ENCODE measurements at places on chromosomes 4 and X.
A peak's percentile ranks its signal among the peaks of the same experiment; 100 is the strongest.

- DNase-seq = no peak
These were observed 24.1 kb downstream of the C4orf50 start for GRCh38 chr4:5993876-5994811.

DNA sequence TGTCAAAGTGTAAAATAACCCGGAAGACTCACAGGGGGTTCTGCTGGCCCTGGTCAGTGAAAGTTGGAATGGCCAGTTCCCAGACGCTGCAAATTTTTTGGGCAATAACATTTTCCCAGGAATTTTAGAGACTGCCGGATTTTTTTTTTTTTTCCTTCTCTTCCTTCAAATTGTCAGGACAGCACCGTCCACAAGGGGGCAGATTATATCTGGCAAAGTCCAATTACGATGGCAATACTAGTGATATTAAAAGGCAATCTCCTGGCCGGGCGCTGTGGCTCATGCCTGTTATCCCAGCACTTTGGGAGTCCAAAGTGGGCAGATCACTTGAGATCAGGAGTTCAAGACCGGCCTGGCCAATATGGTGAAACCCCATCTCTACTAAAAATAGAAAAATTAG lies 20.5 kb downstream of the SLC25A5 start:
- DNase-seq = peak; percentile 46

DNA sequence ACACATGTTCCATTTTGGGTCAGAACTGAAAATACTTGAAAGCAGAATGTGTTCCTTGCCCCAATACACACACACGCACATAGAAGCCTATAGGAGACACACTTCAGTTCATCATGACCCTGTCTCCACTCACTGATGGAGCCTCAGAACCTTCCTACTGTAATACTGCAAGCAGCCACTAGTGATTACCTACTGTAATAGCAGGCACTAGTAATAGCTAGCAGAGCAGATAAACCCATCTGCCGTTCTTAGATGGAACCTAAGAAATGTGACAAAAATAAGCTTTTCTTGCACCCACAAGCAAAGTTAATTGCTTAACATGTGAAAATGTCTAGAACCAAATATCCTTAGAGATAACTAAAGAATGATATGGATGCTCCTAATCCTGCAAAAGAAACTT lies 13.6 kb downstream of the AMTN start:
- no peak for DNase-seq

GRCh38 chr4:174794543-174795094 lies 34.4 kb downstream of the GLRA3 start:
- no peak for DNase-seq

DNA sequence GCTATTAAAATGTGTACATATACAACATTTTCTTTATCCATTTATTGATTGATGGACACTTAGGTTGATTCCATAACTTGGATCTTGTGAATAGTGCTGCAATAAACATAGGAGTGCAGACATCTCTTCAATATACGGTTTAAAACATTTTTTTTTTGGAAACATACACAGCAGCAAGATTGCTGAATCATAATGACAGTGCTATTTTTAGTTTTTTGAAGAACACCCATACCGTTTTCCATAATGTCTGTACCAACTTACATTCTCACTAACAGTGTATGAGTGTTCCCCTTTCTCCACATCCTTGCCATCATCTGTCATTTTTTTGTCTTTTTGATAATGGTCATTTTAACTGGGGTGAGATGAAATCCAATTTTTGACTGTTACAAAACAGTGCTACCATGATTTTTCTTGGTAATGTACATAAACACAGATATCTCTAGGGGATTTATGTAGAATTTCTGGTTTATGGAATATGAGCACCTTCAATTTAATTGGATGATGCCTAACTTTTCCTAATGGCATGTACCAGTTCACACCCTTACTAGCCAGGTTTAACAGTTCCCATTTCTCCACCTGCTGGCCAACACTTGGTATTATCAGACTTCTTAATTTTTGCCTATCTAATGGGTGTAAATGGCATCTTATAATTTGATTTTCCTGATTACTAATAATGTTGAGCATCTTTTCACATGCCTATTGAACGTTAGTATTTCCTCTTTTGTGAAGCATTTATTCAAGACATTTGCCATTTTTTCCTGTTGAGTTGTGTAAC lies 21.0 kb upstream of the TMSB15B start:
- peak; percentile 22 for DNase-seq

- DNase-seq = no peak
These were observed 75.3 kb downstream of the TMEM144 start for GRCh38 chr4:158285429-158286216.

DNA sequence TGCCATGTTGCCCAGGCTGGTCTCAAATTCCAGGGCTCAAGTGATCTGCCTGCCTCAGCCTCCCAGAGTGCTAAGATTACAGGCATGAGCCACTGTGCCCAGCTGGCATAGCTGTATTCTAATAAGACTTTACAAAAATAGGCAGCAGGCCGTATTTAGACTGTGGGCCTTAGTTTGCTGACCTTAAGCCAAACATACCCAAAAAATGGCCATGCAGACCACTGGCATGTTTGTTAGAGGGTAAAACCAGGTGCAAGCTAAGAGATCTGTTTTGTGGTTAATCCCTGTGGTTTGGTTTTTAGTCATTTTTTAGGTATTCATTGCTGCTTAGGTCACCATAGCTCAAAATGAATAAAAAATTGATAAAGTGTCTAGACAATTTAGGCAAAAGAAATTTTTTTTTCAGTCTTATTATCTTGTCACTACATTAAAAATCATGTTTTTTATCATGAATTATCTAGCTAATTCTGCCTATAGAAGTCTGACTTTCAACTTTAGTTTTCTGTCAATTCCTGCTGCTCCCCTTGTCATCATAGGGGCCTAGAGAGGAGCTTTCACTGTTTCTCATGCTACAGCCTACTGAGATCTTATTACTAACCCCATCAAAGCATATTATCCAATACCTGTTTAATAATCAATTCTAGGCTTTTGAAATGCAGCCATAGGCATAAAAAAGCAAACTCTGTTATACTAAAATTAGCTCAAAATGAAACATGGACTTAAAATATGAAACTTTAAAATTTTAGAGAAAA lies 7.5 kb upstream of the SPINK2 start:
- DNase-seq = no peak

DNA sequence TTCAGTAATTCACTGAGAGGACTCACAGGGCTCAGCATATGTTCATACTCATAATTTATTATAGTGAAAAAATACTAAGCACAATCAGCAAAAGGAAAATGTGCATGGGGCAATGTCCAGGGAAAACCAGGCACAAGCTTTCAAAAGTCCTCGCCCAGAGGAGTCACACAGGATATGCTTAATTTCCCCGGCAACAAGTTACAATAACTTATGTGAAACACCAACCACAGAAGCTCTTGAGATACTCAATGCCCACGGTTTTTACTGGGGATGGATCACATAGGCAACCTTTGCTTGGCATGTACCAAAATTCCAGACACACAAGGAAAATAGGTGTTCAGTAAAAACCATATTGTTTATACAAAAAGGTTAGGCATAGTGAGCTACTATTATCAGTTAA lies 38.5 kb upstream of the STPG2 start:
- no peak for DNase-seq

GRCh38 chrX:84737471-84737871 lies 235.2 kb upstream of the HDX start:
- DNase-seq = no peak

DNA sequence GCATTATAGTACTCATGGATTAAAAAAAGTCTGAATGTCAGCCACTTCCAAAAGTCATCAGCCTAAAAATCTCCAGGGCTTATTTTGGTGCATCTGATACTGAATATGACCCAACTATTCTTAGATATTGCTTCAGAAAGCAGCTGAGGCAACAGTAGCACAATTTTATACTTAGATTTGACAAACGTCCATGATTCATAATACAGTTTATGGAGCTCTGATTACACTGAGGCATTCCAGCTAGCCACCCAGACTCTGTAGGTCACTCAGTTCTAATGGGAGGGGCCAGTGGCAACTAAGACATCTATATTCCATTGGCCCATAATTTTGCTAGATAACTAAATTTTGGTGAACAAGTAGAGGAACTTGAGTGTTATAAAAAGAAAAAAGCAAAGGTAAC lies 10.3 kb downstream of the SPATA4 start:
- no peak for DNase-seq

DNA sequence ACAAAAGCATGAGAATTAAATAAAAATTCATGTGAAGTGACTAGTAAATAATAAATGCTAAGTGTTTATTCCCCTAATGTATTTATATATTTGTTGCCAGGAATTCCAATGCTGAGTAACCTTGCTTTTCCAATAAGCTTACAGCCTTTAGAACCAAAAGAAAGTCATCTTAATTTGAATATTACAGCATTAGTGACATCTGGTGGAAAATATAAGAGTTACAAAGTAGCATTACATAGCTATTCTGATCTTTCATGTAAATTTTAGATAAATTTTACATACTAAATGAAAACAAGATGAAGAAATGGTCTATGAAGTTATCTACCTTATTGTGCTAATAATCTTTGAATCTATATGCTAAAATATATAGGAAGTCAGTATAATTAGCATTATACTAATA lies 10.4 kb downstream of the MAD2L1 start:
- no peak for DNase-seq

DNA sequence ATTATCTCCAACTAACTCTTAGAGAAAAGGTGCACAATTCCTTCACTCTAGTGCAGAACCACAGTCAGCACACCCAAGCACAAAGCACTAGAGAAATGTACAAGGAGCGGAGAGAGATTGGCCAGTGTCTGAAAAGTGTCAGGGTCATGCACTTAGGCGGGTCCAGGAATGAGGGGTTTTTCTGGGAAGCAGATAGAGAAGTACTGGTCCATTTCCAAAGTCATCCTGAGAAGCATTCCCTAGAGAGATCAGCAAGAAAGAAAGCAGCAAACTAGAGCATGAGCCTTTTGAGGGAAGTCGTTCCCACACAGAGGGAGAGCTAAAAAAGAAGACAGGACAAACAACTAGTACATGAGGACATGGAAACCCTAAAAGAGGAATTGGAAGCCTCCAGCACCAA lies 168.1 kb upstream of the MAP3K15 start:
- DNase-seq = no peak

- DNase-seq = no peak
These were observed 1.3 kb downstream of the TMEM165 start for GRCh38 chr4:55397126-55397436.

GRCh38 chrX:136636121-136636520 lies 11.8 kb upstream of the CD40LG start:
- no peak for DNase-seq

- no peak for DNase-seq
These were observed 493.5 kb downstream of the IL15 start for GRCh38 chr4:142129931-142130330.

GRCh38 chr4:55469979-55470378 lies 74.2 kb downstream of the TMEM165 start:
- no peak for DNase-seq

DNA sequence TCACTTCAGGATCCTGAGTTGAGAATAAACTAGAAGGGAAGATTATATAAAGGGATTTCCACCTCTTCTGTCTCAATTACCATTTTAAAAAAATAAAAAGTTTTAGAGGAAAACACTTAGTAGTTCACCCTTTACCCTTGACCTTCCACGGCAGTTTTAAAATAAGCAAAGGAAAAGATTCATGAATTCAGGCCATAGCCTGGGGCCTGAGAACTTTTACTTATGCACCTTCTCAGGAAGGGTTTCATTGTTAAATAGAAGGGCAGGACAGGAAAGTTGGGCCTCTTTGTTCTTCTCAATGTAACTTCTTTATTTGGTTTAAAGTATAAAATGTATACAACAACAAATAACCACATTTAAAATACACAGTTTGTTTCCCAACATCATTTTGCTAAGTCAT lies 54.9 kb downstream of the PKD2 start:
- no peak for DNase-seq

DNA sequence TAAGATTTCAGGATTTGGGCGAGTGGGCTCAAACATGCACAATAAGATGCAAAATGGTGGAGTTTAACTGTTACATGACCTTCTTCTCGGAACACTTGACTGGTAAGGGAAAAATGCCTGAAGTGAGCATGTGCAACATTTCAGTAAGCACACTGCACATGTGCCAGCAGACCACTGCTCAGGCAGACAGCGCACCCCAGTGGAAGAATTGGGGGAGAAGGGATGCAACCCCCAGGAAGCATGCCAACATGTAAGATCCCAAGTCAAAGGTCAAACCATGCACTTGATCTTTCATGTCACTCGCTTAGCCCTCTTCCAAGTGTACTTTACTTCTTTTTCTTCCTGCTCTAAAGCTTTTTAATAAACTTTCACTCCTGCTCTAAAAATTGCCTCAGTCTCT lies 256.3 kb downstream of the CENPC start:
- DNase-seq = peak; percentile 29

DNA sequence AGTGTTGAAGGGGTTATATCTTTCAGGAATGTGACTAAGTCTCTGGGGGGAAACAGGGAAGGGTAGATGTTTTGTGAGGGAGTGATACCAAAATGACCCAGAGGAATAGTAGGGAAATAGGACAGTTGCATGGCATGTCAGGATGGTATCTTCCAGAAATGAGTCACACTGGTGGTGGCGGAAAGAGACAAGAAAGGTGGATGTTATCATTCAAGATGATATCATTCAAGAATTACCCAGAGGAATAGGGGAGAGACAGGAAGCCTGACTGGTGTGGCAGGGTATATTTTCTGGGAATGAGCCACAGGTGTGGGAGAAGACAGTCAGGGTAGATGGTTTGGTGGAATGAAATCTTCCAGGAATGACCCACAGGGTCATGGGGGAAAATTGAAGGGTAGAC lies 61.1 kb downstream of the MAOA start:
- no peak for DNase-seq

GRCh38 chr4:76630741-76631140 lies 195.7 kb downstream of the SHROOM3 start:
- DNase-seq = no peak

- no peak for DNase-seq
These were observed 9.8 kb upstream of the PCDH18 start for GRCh38 chr4:137541876-137542646.

GRCh38 chr4:337143-337931 lies at the start of gene ZNF141:
Gene ZNF141 (plus strand): TSS chr4:337814. CDS start chr4:337984, 170 bp downstream.
- peak; percentile 98 for DNase-seq

- DNase-seq = no peak
These were observed 1672.7 kb upstream of the PCDH7 start for GRCh38 chr4:29047341-29048041.

DNA sequence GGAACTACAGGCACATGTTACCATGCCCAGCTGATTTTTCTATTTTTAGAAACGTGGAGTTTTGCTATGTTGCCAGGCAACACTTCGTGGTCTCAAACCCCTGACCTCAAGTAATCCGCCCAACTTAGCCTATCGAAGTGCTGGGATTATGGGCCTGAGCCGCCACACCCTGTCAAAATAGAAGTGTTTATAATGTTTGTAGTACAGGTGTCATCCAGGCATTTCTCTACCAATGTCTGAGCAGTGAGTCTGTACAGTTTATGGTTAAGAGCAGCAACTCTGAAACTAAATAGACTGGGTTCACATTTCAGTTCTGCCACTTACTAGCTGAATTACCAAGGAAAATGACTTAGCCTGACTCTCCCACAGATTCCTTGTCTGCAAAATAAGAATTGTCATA lies 460.4 kb upstream of the GALNT7 start:
- no peak for DNase-seq

GRCh38 chr4:147157860-147158701 lies 212.4 kb upstream of the TTC29 start:
- peak; percentile 20 for DNase-seq
